Ascending aorta (tissue), 2 donors: ENCODE measurements at places on chromosomes 3 and 15. TPM values are rescaled to one million over a fixed set of nuclear protein-coding genes. Genes with fewer than 3 reads are reported as not detected.

ROPN1 gene
- total RNA-seq, result not detected

BCL2A1 gene
- not detected for total RNA-seq

WDR72 gene
- total RNA-seq, result not detected

TSPAN3 gene
- total RNA-seq, result 98.2 TPM

SLC41A3 gene
- total RNA-seq, result 111 TPM

RTP1 gene
- total RNA-seq, result not detected

SHC4 gene
- total RNA-seq, result 7.2 TPM

LIPC gene
- total RNA-seq, result not detected

MAGEF1 gene
- 5.2 TPM for total RNA-seq

LRRC34 gene
- 3.5 TPM for total RNA-seq

NR1I2 gene
- total RNA-seq, result not detected

ZPLD1 gene
- not detected for total RNA-seq

ABI3BP gene
- total RNA-seq, result 54.2 TPM

SLC15A2 gene
- not detected for total RNA-seq

CILP gene
- 1.8 TPM for total RNA-seq

QARS1 gene
- total RNA-seq, result 588 TPM

PROS1 gene
- total RNA-seq, result 44.2 TPM

EAF2 gene
- 2.4 TPM for total RNA-seq

GRK7 gene
- total RNA-seq, result not detected

C3orf85 gene
- not detected for total RNA-seq

SUSD5 gene
- total RNA-seq, result 68.0 TPM

STRA6 gene
- total RNA-seq, result not detected

SLC12A1 gene
- not detected for total RNA-seq

GOLGA8G gene
- total RNA-seq, result not detected

TM4SF4 gene
- total RNA-seq, result not detected

ZNF502 gene
- 6.5 TPM for total RNA-seq

CP gene
- total RNA-seq, result 58.3 TPM

GPR62 gene
- not detected for total RNA-seq

GOLGA8S gene
- total RNA-seq, result not detected

GREM1 gene
- not detected for total RNA-seq

PTPRG gene
- 129 TPM for total RNA-seq

GABRB3 gene
- not detected for total RNA-seq

EOMES gene
- not detected for total RNA-seq

ZNF654 gene
- total RNA-seq, result 2.3 TPM

UTS2B gene
- total RNA-seq, result 16.8 TPM

ADCY5 gene
- total RNA-seq, result 32.2 TPM

TAGLN3 gene
- total RNA-seq, result not detected

SLCO2A1 gene
- 111 TPM for total RNA-seq

EIF4E3 gene
- total RNA-seq, result 4.4 TPM

EPHA3 gene
- total RNA-seq, result 3.3 TPM

IL5RA gene
- not detected for total RNA-seq

TMEM212 gene
- not detected for total RNA-seq

ASB14 gene
- total RNA-seq, result not detected

CLDN11 gene
- 7.0 TPM for total RNA-seq

PLSCR2 gene
- total RNA-seq, result not detected

MESP2 gene
- total RNA-seq, result not detected

PRTG gene
- 0.21 TPM for total RNA-seq

IGF2BP2 gene
- 2.9 TPM for total RNA-seq

TMC3 gene
- not detected for total RNA-seq

GHRL gene
- total RNA-seq, result not detected

SLC25A20 gene
- 14.4 TPM for total RNA-seq

SENP7 gene
- total RNA-seq, result 6.1 TPM

PGBD4 gene
- 3.5 TPM for total RNA-seq

CSPG4 gene
- 258 TPM for total RNA-seq

SLC7A14 gene
- total RNA-seq, result not detected

PRRT3 gene
- 1.1 TPM for total RNA-seq

SPRED1 gene
- total RNA-seq, result 9.4 TPM
